Substantia nigra (tissue), 51 donors: ENCODE measurements at places on chromosomes 16 and 17.

DNA sequence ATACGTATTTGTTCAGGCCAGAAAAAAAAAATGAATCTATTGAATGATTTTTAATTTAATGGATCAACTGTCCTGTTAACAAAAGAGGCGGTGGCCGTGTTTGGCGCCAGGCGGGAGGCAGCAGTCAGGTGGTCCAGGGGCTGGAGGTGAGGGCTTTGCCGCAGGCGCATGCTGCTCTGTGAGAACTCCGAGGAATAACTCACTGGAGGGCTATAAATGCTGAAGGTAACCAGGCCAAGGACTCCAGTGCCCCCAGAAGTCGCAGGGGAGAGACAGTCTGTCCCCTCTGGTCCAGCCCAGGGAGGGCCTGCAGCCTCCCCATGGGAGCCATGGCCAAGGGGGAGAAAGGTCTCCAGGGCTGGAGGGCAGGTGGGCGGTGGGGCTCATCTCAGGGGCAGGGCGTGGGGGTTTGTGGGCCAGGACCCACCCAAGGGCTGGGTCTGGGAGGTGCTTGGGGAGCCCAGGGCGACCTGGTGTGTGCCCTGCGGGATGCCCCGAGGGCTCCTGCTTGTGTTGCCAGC lies 7.1 kb upstream of the BAHCC1 start:
- DNase-seq, result no peak

- no peak for DNase-seq
Measured at GRCh38 chr16:73794994-73795393, 501.6 kb upstream of the PSMD7 start.

GRCh38 chr16:22264786-22265185 lies 32.4 kb upstream of the POLR3E start:
- no peak for DNase-seq

DNA sequence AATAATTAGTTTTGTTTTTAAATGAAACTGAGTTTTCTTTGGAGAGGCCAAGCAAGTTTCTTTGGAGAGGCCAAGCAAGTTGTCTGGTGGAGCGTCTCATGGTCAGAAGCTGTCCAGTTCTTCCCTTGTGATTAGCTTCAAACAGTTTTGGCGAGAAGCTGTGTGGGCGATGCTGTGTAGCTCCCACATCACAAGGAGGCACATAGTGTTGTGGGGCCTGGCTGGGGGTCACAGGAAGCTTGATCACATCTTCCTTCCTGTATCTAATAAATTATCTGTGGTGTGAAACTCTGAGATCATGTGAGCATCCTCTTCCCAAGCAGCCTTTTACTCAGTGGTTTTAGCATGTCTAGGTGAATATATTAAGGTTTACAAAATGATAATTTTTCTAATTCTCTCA lies 33.9 kb downstream of the SPECC1 start:
- no peak for DNase-seq

- peak; percentile 11 for DNase-seq
Measured at GRCh38 chr17:4566785-4567184, 6.4 kb upstream of the GGT6 start.

DNA sequence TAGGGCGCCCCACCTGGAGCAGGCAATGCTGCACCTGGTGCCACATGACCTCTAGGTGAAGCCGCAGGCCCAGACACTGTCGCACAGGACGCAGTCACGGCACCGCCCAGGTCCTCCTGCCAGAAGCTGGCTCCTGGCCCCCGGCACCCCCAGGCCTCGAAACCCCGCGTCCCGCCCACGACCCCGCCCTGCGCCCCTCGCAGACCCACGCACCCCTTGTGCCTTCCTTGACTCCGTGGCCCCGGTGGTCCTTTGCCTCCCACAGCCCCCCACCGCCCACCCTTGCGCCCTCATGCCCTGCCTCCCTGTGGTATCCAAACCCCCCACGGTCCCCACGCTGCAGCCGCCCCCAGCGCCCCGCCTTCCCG lies 6.3 kb upstream of the C1QTNF8 start:
- no peak for DNase-seq

GRCh38 chr17:77287432-77288068 lies 146.8 kb downstream of the SEC14L1 start:
- DNase-seq, result peak; percentile 34

- DNase-seq, result no peak
Measured at GRCh38 chr16:50309527-50310307, 43.4 kb downstream of the ADCY7 start.

GRCh38 chr17:45755050-45755449 lies 29.1 kb upstream of the CRHR1 start:
- DNase-seq, result no peak

GRCh38 chr16:23020084-23020483 lies 129.2 kb downstream of the USP31 start:
- no peak for DNase-seq

- DNase-seq, result no peak
Measured at GRCh38 chr17:80660527-80661198, 116.0 kb downstream of the RPTOR start.

GRCh38 chr17:76255801-76256429 lies 9.2 kb upstream of the UBALD2 start:
- no peak for DNase-seq

DNA sequence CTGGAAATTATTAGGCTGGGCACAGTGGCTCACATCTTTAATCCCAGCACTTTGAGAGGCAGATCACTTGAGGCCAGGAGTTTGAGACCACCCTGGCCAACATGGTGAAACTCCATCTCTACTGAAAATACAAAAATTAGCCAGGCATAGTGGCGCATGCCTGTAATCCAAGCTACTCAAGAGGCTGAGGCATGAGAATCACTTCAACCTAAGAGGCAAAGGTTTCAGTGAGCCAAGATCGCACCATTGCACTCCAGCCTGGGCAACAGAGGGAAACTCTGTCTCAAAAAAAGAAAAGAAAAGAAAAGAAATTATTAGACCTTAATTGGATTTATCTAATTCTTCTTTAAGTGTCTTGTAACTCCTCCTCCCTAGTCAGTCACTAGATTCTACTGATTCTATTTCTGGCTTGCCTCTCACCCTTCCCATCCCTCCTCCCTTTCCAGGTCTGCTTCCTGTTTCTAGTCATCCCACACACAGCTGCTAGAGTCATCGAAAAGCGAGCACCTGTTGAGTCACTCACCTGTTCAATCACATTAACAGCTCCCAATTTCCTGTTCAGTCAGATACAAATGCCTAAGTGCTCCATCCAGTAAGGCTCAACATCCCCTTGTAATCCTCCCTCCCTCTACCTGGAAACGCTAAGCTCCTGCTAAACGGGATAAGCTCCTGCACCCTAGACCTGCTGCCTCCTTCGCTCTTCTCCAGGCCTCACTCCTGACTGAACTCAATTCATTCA lies 34.6 kb downstream of the ERN1 start:
- DNase-seq, result no peak

GRCh38 chr17:394718-395095 lies 42.1 kb upstream of the RPH3AL start:
- DNase-seq, result no peak

GRCh38 chr17:81574643-81574956 lies 22.4 kb upstream of the FAAP100 start:
- no peak for DNase-seq

GRCh38 chr17:80898716-80899115 lies 92.9 kb upstream of the CHMP6 start:
- DNase-seq, result no peak

- DNase-seq, result no peak
Measured at GRCh38 chr16:3938471-3938842, 57.9 kb upstream of the CREBBP start.

- no peak for DNase-seq
Measured at GRCh38 chr17:40176754-40177110, 538 bp upstream of the RAPGEFL1 start.

DNA sequence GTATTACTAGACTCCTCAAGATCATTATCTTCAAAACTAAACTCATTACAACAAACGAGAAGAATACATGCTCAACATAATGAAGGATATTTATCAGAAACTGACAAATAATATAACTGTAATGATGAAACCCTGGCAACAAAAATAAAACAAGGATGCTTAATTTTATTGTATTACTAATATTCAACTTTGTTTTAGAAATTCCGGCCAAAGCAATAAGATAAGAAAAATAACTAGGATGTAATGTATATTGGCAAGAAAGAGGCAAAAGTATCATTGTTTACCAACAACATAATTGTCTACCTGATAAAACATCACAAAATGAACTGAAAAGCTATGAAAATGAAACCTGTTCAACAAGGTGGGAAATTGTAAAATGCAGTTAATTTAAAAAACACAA lies 588.3 kb upstream of the ZFHX3 start:
- DNase-seq, result no peak

GRCh38 chr17:47915776-47916398 lies 19.9 kb downstream of the SP2 start:
- no peak for DNase-seq

DNA sequence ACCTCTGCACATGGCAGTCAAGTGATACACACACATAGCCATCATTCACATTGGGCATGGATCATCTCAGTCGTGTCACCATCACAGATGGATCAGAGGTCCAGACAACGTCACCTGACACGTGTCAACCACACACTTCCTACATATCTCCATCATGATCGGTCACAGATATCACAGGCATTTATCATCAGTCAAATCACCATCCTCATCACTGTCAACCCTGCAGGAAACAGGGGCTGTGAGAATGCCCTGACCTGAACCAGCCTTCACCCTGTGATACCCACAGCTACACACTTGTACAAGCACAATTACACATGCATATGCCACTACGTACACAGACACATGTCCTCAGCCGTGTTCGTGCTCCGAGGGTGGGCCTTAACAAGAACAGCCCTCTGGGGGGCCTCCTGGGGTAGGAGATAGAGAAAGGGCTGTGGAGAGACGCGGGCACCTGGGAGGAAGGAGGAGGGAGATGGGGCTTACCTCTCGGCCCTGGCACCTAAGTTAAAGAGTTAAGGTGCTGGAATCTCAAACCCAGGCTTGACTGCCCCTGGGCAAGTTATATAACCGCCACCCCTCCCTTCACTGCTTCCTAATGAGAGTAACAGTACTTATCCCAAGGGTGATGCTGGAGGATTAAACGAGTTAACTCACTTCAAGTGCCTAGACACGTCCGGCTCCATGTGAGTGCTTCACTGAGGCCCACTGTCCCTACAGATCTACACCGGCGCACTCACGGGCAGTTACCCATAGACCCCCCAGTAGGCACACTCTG lies 1.1 kb downstream of the SLC12A4 start:
- DNase-seq, result no peak

DNA sequence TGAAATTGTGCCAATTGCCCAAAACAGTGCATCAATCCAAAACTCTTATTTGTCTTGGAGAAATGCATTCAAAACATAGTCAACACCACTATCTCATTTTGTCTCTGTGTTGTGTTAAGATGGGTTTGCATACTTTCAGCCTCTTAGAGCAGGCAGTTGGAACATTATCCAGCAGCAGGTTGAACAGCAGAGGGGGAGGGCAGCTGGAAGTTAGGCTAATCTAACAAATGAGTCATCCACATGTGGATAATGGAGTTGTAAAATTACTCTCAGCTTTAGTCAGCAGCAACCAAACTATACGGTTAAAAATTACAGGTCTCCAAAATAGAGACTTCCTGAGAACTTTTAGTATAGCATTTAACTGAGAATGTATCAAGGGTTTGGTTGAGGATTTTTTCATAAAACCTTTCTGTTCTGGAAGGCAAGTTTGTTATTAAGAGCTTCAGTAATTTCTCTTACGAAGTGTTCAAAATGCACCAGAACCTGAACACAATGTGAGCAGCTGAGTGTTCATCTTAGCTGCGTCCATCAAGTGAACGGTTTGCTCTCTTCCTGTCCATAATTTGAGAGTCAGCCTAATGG lies 46.3 kb downstream of the PRKCA start:
- no peak for DNase-seq

DNA sequence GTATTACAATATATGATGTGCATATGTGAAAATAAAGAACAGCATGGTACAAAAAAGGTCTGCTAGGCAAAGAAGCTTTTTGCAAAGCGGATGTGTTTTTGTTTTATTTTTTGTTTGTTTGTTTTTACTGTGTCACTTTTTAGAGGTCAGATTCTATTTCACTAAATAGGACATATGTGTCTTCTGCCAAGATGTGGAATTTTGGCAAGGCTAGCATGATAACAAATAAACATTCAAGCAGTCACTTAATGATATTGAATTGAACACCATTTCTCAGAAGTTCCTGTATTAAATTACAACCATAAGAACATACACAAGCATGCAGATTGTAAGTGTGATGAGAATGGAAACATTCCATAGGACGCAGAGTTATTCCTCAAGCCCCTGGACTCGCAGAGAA lies 492.7 kb downstream of the WWOX start:
- no peak for DNase-seq

GRCh38 chr16:73890186-73891128 lies 406.2 kb upstream of the PSMD7 start:
- no peak for DNase-seq

DNA sequence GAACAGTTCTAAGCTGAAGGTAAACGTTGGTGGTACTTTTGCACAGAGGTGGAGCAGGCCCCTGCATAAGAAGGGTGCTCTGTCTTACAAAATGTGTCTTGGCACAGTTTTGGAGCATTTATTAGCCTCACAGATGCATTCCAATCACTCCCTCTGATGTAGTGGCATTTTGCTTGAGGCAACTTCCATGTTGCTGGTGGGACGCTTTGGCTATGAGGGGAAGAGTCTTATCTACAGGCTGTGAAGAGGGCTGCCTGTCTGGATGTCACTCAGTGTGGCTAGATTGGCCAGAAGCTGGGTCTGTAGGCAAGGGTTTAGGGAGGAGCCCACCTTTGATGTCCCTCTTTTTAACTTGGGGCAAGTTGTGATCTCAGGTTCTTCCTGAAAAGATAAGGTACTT lies 2.6 kb upstream of the RARA start:
- DNase-seq, result no peak

GRCh38 chr17:8506145-8506544 lies 70.5 kb downstream of the NDEL1 start:
- DNase-seq, result no peak

DNA sequence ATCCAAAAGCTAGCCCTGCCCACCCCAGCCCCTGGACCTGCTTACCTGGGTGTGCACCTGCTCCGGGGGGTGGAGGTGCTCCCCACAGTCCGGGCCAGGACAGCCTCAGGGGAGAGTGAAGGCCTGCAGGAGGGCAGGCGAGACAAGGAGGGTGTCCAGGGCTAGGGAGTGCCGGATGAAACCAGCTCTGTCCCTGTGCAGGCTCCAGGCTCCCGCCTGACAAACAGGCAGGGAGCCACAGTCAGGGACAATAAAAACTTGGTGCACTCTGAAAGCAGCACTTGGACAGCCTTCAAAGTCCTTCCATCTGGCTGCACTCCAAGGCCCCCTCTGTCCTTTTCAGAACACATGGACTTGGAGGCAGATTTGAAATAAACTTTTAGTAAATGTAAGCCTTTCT lies 3.9 kb downstream of the PAQR4 start:
- DNase-seq, result no peak

DNA sequence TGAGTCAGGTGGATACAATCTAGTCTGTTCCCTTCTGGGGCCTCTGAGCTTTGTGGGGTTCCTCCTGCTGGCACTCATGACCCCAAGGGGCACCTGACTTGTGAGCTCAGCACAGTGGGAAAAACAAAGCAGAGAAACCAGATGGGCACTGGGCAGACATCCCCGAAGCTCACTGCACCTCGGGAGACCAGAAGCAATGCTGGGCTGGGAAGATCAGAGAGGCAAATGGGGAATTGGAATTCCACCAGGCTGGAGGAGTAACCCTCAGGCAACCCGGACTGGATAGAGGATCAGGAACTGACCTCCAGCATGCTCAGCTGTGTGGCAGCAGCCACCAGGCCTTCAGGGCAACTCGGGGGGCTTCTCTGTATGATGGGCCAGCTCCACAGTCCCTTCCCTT lies 50.3 kb downstream of the ABCC12 start:
- no peak for DNase-seq

- no peak for DNase-seq
Measured at GRCh38 chr17:2239882-2240430, 63.6 kb downstream of the SMG6 start.
